ENCODE measurements at places on chromosomes 3 and 15. TPM values are rescaled to one million over a fixed set of nuclear protein-coding genes. Genes with fewer than 3 reads are reported as not detected.
A peak's percentile ranks its signal among the peaks of the same experiment; 100 is the strongest.

Gene PRR20G
- not detected for total RNA-seq

Gene RHOV
- total RNA-seq: 0.22 TPM

Gene COL8A1
- 0.07 TPM for total RNA-seq

Gene GP5
- 0.62 TPM for total RNA-seq

Gene TRPM1
- total RNA-seq: not detected

Gene GASK1A
- total RNA-seq: not detected

GRCh38 chr3:157913741-157914150 lies 192.5 kb downstream of the SHOX2 start:
- DNase-seq: no peak

DNA sequence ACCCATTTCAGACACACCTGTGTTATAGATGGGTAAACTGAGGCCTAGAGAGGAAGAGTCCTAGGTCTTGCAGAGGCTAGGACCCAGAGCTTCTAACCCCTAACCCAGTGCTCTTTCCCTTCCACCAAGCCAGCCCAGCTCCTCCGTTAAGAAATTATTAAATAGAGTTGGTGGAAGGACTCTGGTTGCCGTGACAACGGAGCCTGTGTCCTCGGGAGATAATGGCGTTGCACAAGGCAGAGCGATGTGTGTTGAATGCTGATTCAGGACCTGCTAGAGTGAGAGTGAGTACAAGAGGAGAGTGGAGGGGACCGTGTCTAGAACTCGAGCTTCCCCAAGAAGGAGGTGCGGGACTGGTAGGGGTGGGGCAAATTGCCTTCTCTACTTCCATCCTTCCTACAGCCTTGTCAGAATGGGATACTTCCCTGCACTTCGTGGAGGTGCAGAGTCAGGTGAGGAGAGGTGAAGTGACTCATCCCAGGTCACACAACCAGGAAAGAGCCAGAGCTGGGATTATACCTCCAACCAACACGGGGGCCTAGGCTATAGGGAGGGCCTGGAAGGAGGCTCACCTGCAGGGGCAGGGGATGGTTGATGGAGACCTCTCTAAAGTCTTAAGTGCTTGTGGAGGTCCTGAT lies 8.6 kb downstream of the SLC6A1 start:
- no peak for DNase-seq

DNA sequence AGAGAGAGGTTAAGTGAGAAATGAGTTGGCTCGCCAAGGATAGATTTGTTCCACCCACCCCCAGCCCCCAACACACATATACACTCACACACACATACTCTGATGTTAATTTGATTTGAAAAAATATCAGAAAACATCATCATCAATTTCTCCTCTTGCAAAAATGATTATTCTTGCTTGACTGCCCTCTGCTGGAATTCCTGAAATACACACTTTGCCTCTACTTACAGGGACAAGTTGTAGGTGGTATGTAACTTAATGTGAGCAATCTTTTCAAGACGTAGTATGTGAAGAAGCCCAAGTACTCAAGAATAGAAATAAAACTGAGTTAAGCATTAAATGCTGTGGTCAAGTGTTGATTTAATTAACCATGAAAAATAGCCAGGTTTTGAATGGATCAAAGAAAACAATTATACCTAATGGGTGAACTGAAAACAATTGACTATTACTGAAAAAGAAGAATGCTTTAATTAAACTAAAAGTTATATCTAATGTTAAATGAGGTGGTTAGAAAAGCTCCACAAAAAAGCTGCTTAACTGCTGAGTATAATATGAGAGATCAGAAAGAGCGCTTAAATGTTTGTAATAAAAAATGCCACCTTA lies 46.6 kb upstream of the MDFIC2 start:
- peak; percentile 32 for DNase-seq

DNA sequence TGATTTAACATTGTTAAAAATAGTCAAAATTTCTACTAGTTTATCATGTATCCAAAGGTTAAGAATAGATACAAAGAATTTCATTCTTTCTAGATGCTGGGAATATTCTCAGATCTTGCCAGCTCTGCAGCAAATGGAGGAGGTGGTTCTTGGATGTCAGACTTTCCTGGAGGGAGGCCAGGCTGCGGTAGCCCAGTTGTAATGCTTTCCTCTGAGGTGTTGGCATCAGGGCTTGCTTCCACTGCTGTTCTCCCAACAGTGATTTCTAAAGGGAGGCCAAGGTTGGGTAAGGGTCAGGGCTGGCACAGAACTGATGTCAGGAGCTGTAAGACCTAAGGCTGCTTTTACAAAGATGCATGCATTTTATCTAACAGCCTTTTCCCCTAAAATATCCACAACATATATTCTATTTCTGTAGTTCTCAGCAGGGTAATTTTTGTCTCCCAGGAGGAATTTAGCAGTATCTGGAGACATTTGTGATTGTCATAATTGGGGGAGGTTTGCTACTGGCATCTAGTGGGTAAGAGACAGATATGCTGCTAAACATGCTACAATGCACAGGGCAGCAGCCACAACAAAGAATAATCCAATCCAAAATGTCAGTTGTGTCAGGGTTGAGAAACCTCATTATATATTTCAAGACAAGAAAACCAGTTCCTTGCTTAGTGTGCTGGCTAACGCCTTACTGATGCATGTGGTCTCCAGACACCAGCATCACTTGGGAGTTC lies 42.0 kb upstream of the SPTSSB start:
- no peak for DNase-seq

- no peak for DNase-seq
These were observed 436.5 kb upstream of the WNT5A start for GRCh38 chr3:55923626-55924025.

DNA sequence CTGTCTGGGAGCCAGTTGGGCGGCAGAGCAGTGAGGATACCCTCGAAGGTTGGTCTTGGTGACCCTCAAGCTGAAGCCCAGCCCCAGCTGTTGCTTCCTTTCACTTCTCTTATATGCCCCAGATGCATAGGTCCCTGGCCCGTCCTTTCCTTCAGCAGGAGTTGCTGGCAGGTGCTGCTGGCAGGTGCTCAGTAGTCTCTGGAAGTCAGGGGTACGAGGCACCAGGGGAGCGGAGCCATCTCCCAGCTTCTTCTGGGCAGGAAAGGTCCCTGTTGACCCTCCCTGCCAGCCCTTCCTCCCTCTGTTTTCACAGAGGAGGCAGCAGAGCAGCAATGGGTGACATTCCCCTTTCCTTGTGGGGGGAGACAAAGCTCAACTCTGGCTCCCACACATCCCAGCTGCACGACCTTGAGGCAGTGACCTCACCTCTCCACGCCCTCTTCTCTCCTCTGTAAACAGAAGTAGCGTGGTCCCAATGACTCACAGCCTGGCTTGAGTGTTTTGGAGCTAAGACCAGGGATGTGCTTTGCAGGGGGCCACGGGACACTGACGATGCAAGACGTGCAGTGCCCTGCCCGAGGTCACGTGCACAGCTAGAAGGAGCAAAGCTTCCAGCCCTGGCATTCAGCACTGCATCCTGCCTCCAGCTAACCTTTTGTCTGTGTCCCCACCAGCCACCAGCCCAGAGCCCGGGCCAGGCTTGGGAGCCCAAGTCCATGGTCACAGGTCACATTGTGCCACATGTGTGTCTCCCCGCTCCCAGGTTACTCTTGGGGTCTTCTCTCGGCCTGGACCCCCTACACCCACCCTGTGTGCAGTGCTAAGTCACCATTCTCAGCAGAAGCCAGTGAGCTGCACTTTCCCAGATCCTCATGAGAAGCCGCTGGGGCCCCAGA lies 49.7 kb downstream of the SLC6A6 start:
- DNase-seq: no peak

- no peak for DNase-seq
These were observed 467.4 kb downstream of the GRM7 start for GRCh38 chr3:7328339-7328738.

- no peak for DNase-seq
These were observed 88.3 kb upstream of the UBE3A start for GRCh38 chr15:25527118-25527517.

- peak; percentile 77 for DNase-seq
These were observed 17.0 kb upstream of the ANO10 start for GRCh38 chr3:43638594-43639447.

DNA sequence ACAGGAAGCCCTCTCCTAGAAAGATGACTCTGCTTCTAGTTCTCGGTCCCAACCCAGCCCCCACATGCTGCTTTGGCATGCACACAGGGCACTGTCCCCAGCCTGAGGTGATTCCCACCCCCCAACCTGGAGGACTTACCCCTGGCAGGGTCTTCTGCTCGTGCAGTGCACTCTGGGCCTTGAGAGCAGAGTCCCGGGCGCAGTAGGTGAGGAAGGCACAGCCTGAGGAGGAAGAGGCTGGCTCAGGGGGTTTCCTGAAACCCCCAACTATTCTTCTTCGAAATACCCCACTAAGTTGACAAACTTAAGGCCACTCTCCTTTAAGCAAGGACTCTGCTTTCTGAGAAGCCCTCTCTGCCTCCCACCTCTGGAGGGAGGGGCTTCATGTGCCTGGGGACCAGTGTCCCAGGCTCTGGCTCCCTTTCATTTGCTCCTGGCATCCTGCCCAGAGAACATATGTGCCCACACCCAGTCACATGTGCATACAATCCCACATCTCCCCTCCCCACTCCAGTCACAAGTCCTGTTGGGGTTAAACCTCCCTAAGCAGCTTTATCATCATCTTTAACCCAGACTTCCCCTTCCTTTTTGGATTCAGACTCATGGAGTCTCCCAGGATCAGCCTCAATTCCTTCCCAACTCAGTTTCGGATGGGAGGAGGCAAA lies 4.1 kb downstream of the CELF6 start:
- DNase-seq: no peak

DNA sequence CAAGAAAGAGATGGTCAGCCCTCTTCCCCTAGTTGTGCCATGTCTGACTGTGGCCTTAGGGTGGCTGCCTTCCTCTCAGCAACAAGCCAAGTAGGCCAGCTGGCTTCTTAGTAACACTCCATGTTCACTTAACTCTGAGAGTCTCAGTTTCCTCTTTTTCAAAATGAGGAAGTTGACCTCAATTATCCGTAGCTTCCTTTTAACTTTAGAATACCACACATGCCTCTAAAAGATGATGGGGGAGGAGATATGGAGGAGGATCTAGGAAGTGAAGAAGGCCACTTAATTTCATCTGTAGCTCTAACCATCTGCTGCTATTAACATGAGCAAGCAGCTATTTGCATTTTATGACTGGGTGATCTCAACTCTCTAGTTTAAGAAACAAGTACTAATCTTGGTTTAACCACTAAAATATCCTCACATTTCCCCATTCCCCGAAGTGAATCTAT lies 32.9 kb downstream of the CD200R1L start:
- no peak for DNase-seq

- DNase-seq: no peak
These were observed 378.3 kb upstream of the RGMA start for GRCh38 chr15:93467337-93467736.

Data from activated naive CD4-positive, alpha-beta T cell treated with anti-CD3 and anti-CD28 coated beads for 36 hours (primary cell).